ENCODE measurements at places on chromosomes 2 and 18. TPM values are rescaled to one million over a fixed set of nuclear protein-coding genes. Genes with fewer than 3 reads are reported as not detected.

DNA sequence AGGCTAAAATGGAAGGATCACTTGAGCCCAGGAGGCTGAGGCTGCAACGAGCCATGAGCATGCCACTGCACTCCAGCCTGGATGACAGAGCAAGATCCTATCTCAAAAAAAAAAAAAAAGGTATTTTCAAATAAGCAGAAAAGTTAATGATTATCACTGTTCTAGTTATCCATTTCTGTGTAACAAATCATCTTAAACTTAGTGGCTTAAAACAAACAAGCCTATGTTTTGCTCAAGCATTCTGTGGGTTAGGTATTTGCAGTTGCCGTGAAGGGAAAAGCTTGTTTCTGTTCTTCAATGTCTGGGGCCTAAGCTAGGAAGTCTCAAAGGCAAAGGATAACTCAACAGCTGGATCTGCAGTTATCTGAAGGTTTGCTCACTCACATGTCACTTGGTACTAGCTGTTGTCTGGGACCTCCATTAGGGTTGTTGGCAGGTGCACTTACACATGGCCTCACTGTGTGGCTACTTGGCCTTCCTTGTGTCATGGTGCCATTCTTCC lies 14.1 kb downstream of the MFF start:
- no peak for DNase-seq

The XPO1 gene
- total RNA-seq: 174 TPM

- no peak for DNase-seq
Measured at GRCh38 chr2:85680707-85681371, 12.8 kb upstream of the SFTPB start.

DNA sequence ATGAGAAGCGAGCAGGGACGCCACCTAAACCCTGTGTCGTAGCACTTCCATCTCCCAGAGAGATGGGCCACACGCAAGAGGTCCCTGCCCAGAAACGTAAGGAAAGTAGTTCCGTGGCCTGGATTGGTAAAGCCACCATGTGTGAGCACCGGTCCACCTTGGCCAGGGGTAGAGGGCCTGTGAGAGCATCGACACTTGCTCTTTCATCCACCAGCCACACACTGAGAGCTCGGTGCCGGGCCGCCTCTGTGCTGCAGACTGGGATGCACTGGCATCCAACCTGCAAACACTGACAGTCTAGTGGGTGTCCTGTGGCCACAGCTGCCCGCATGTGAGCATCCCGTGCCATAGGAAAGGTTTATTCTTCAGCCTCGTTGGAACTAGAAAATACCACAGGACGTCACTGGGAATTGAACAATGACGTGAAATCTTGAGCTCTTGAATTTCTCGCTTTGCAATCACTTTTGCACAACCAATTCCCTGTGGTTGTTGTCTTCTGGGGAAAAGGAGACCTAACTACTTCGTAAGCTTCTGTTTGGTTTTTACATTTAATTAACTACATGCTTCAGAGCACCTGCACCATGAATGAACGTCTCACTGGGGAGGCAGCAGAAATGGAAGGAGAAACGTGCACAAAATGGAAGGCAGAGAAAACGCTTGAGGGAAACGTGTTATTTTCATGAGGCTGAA lies 212.0 kb upstream of the RAB6C start:
- no peak for DNase-seq

DNA sequence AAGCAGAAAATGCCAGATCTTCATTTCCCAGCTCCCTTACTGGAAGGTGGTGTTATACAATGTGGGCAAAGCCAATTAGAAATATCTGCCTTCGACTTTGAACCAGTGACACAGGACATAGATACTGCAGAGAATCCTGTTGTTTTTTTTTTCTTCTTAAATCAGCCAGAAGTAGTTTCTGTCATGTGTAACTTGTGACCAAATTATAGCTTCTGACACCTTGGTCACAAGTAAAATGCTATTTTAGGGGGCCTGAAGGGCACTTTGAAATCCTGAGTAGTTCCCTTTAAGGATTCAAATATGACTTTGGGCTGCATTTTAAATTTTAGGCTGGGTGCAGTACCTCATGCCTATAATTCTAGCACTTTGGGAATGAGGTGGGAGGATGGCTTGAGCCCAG lies 89.0 kb upstream of the TLK1 start:
- no peak for DNase-seq

Data from CD4-positive, alpha-beta memory T cell (primary cell).